Suprapubic skin (tissue), 4 donors: ENCODE measurements at places on chromosomes 3 and 15.

DNA sequence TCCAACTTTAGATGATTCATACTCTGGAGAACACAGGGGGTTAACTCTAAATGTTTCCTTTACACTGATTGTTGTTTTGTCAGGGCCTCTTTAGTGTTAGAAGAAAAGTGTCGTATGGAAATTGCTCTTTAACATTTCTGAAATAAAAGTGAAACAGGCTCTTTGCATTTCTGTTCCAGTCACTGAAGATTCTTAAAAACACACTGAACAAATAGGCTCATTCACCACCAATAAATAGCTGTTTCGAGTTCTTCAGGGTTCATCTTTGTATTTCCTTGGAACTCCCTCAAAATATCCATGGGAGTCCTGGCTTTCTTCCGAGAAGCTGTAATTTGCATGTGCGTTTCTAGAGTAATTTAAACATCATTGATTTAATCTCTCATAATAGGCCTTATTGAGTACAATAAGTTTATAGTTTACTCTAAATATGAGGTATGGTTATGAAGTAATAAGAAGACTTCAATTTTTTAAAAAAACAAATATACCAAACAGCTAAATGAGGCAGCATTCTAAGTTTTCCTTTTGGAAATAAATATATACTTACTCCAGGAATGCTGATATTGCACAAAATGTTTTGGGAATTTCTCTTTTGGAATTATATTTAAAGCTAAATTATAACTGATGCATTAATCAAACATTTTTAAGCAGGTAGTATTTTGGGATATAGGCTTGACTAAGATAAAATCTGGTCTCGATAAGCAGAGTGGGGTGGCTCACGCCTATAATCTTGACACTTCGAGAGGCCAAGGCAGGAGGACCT lies 327.4 kb downstream of the EPHA3 start:
- H3K27me3 ChIP-seq: no peaks in the 10 kb centered on the region
- H3K4me1 ChIP-seq: no peaks in the 10 kb centered on the region
- no peak for DNase-seq
- no peak overlapping the region for H3K27ac ChIP-seq
- no peaks in the 10 kb centered on the region for H3K36me3 ChIP-seq
- H3K4me3 ChIP-seq: no peak overlapping the region

GRCh38 chr3:18901571-18901970 lies 246.7 kb upstream of the KCNH8 start:
- H3K4me1 ChIP-seq: no peaks in the 10 kb centered on the region
- no peak for DNase-seq
- H3K27ac ChIP-seq: no peak overlapping the region
- H3K36me3 ChIP-seq: no peaks in the 10 kb centered on the region

GRCh38 chr15:81286621-81287121 lies 37.3 kb downstream of the STARD5 start:
- H3K36me3 ChIP-seq: peaks cover 19% of the 10 kb centered on the region
- DNase-seq: no peak
- no peak overlapping the region for H3K27ac ChIP-seq
- H3K27me3 ChIP-seq: no peaks in the 10 kb centered on the region

GRCh38 chr15:87623832-87624231 lies 632.7 kb downstream of the NTRK3 start:
- H3K4me1 ChIP-seq: peaks cover 5% of the 10 kb centered on the region
- no peak overlapping the region for H3K4me3 ChIP-seq
- H3K27me3 ChIP-seq: no peaks in the 10 kb centered on the region
- no peak overlapping the region for H3K27ac ChIP-seq
- DNase-seq: no peak
